COR-L47 (cell line): ENCODE measurements at places on chromosomes 5 and 9.

DNA sequence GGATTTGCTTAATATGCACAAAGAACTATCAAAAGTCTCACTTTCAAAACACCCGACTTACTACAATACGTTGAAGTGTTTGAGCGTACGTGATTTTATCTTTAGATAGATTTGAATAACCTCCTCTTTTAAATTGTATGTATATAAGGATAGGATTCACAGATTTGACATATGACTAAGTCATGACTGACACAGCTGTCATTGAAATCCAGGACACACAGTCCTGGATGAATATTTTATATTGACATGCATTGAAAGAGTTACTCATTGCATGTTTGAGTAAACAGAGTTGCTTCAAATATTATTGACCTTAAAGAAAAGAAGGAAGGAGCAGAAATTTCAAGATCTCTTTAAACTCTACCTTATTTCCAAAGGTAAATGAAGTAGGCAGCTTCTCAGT, 3.3 kb downstream of the MUSK start:
- no peak for DNase-seq

DNA sequence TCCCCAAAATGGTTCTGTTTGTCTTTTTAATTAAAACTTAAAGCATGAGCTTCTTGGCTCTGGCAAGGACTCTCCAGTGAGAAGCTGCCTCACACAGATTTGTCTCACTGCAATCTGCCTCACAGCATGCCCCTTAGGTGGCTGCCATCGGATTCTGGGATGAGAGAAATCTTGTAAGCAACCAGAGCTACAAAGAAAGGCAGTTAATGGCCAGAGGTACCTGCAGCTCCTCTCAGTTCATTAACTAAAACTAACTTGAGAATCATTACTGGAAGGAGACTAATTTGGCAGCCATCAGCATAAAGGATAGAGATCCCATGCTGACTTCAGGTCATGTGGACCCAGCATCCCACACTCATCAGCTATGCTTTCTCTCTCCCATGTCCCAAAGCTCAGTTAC, 220.6 kb upstream of the DMAC1 start:
- no peak for DNase-seq

DNA sequence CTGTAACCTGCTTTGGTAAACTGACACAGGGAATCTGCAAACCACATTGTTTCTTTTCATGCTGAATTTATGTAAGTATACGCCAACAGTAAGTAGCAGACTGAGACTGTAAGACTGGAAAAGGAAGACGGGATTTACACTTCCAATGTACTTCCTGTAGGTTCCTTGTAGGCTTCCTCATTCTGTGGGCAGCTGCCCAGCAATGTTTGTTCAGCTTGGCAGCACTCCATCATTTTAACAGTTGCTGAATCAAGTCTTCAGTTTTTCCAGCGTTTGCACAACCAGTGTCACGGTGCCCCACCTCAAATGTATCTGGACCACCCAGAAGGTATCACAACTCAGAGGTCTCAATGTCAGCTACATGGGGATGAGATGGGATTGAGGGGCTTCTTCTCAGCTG, 232.6 kb downstream of the PRDM9 start:
- DNase-seq = peak; percentile 23

DNA sequence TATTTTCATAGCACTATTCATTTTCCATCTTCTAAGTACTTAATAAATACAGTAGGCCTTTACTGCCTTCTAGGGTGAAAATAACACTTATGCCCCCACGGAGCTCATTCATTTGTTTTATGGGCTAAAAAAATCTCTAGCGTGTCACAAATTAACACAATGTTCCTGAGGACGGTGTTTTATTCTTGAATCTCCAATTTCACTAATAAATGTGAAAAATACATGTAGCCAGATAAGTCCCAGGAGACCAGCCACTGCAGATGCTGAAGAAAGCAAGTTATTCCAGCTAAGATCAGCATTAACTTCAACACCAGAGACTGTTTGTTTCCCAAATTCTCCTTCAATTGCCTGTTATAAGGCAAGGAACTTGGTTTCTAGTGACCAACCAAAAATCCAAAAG, 102.3 kb downstream of the MARCHF3 start:
- no peak for DNase-seq

DNA sequence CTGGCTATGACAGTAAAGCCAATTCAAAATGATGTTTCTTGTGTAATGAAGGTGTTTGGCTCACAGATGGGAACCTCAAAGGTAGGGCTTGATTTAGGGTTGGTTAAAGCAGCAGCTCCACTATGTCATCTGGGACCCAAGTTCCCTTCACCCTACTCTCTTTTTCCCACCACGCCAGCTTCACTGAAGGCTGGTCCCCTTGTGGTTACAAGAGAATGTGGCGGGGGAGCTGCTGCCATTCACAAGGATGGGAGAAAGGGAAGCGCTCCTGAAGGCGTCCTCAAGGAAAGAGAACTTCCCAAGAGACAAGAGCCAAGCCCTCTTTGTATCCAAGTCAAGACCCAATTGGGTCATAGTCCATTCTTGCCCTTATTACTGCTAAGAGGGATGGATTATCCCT, 72.7 kb downstream of the NTRK2 start:
- DNase-seq = no peak

DNA sequence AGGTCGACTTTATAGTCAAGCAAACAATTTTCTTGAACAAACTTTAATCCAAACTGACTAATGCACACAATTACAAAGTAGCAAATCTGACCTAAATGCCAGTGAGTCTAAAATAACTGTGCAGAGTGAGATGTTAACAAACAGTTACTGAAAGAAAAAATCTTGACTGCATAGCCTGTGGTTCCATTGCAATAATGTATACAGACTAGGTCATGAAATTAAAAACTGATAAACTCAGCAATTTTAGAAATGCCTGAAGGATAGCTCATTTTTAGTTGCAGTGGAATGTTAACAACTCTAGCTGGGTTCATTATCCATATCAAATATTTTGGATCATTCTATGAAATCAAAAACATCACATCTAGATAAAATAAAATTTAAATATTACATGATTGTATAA, 73.4 kb upstream of the CDH12 start:
- no peak for DNase-seq

GRCh38 chr5:26700759-26701384, 337.5 kb downstream of the CDH9 start:
- peak; percentile 78 for DNase-seq

GRCh38 chr5:83510260-83510659, 38.7 kb downstream of the VCAN start:
- DNase-seq = no peak

DNA sequence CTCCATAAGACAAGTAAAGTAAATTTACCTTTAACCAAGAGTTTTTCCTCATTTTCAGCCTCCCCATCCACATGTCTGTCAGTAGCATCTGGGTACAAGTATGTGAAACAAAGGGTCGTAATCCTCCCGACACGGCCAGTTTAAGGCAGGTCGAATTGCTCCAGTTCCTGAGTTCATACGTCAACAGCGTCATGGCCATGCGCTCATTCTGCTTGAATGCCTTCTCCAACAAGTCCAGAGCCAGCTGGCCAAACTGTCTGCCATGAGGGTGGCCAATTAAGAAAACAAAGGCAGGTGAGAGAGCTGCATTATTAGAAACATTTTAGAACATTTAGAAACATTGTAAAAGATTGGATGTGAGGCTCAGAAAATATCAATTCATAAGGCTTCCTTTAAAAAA, 87.5 kb downstream of the TRPM6 start:
- DNase-seq = no peak

DNA sequence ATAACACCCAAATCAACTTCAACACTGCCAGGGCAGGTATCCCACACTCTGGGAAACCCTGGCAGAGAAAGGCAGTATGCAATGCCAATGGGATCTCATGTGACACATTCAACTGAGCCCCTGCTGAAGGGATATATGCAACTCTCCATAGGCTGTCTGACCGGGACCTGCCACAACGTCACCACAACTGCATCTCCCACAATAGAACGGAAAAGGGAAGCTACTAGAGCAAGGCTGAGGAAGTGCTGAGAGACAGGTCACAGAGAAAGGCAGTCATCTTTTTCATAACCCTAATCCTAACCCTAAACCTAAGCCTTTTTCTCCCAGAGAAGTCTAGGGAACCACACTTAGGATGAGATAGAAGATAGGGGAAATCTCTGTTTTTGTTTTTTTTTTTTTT, 345.9 kb upstream of the CD180 start:
- DNase-seq = no peak

- DNase-seq = no peak
Measured at GRCh38 chr5:141753971-141754713, 72.1 kb upstream of the ARAP3 start.

DNA sequence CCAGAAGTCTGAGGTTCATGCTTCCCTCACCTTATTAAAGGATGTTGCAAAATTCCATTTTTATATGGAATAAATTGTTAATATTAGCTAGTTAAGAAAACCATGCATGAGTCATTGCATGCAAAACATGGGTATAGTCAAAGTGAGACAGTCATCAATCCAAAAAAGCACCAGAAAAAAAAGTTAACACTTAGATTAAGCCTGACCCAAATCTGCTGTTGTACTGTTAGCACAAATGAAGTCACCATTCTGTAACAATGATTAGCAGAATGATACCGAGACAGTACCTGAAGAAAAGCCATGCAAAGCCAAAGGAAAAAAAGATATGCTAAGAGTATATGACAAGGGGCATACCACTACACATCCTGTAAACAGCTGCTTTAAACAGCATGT, 49.5 kb downstream of the PKD2L2 start:
- no peak for DNase-seq

DNA sequence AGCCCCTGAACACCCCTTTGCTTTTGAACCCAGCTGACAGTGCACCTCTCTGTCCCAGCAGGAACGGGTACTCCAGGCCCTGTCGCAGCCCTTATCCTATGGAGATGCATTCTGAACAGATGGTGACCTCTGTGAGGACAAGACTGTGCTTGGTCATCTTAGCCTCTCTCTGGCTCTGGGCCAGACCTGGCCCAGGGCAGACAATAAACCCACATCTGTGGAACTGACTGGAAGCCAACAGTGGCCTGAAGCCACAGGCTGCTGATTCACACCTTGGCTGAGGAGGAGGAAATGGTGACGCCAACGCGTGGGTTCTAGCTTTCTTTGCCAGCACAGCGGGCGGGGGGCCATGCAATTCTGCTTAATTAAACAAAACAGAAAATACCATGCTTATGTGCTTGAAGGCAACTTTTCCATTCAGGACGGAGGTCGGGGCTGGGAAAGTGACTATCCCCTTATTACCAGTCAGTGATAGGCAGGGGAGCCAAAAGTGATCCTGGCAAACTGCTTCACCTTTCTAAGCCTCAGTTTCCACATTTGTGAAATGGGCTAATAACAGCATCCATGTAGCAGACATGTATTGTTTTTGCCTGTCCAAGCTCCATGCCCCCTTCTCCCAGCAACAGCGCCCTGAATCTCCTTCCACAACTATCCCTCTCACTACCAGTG, 10.8 kb downstream of the SH3PXD2B start:
- peak; percentile 26 for DNase-seq

- no peak for DNase-seq
Measured at GRCh38 chr9:21333226-21333625, 2.0 kb downstream of the KLHL9 start.

GRCh38 chr5:177049285-177049684, 26.8 kb downstream of the ZNF346 start:
- no peak for DNase-seq

DNA sequence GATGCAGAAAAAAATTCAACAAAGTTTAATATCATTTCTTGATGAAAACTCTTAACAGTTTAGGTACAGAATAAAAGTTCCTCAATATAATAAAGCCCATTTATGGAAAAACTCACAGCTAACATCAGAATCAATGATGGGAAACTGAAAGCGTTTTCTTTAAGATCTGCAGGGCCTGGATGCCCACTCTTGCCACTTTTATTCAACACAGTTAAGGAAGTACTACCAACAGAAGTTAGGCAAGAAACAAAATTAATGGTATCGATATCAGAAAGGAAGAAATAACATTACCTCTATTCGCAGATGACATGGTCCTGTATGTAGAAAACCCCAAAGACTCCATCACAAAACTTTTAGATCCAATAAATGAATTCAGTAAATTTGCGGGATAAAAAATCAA, 542.4 kb upstream of the RGMB start:
- no peak for DNase-seq

GRCh38 chr9:83199240-83199639, 136.3 kb upstream of the RASEF start:
- peak; percentile 57 for DNase-seq

- no peak for DNase-seq
Measured at GRCh38 chr5:109324931-109325330, 84.8 kb downstream of the PJA2 start.

DNA sequence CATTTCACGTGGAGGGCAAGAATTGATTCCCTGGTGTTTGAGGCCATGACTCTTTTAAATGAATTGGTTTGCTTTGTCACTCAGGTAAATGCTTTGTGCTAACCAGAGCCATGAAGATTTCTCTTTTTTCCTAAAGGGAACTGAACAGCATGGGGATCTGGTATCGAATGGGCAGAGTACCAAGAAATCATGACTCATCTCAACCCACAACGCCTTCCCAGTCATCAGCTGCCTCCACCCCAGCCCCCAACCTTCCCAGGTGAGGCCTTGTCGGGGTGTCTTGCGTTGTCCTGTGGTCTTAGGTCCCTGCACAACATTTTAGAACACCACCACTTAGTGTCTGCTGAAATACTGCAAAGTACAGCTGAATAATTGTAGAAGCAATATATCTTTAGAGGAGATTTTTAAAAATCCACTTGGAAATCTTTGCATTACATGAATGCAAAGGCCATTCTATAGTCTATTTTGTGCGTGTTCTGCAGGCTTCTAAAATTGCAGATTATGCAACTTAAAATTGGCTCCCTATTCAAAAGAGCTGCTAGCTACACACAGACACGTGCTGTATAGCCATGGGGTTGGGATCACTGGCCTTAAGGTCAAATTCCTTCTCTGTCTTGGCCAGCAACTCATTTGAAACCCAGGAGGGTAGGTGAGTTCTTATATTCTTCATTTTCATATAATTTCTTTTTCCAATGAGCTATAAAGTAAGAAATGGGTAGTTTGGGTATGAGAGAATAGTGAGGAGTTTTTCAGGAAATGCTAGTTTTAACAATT, 69.0 kb downstream of the MVB12B start:
- DNase-seq = no peak

DNA sequence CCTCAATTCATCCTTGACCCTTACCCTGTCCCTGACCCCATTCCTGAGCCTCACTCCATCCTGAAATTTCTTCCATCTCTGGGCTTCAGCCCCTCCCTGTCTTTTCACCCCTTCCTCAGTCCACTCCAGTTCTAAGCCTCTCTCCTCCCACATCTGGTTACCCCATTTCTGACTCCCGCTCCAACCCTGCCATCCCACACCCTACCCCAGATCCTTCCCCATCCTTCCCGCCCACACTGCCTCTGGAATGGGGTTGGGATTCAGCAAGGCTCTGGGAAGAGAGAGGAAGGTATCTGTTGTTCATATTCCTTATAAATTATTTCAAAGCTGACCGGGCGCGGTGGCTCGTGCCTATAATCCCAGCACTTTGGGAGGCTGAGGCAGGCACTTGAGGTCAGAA, 29.9 kb upstream of the MVB12B start:
- no peak for DNase-seq
